Stimulated activated CD4-positive, alpha-beta T cell treated with anti-CD3 and anti-CD28 coated beads, Interleukin-1b, Interleukin-23, amount 100 ng/mL, for 1 hour (primary cell): ENCODE measurements at places on chromosomes 5 and 9.

GRCh38 chr5:93978222-93978621 lies 236.8 kb upstream of the POU5F2 start:
- no peak for DNase-seq

DNA sequence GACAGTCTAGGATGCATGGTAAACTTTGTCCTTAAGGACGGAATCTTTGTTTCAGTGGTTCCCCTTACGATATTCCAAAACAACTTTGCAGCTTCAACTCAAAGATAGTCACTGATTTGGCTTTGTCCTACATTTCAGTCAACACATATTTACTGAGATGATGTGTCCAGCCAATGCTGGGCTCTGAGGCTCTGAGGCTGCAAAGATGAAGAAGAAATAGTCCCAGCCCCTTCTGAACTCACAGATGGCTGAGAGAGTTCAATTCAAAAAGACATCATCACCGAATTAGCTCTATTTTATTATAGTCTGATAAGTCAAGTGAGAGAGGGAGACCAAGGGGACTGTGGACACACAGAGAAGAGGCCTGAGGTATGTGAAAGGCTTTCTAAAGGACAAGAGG lies 544.0 kb downstream of the ACTL7B start:
- no peak for DNase-seq

DNA sequence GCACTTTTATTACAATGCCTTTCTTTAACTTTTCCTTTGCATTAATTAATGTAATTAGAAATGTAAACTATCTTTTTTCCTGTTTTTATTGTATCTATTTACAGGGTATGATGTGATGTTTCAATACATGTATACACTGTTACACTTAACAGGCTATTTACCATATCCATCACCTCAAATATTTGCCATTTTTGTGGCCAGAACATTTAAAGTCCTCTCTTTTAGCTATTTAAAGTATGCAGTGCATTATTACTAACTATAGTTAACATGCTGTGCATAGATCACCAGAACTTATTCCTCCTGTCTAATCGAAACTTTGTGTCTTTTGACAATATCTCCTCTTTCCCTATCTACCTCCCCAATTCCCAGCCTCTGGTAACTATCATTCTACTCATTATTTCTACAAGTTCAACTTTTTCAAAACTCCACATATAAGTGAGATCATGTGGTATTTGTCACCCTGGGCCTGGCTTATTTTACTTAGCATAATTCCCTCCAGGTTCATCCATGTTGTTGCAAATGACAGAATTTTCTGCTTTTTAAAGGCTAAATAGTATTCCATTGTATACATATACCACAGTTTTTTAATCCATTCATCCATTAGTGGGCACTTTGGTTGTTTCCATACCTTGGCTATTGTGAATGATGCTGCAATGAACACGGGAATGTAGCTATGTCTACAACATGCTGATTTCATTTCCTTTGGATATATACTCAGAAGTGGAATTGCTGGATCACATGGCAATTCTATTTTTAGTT lies 32.8 kb downstream of the OR2K2 start:
- no peak for DNase-seq

DNA sequence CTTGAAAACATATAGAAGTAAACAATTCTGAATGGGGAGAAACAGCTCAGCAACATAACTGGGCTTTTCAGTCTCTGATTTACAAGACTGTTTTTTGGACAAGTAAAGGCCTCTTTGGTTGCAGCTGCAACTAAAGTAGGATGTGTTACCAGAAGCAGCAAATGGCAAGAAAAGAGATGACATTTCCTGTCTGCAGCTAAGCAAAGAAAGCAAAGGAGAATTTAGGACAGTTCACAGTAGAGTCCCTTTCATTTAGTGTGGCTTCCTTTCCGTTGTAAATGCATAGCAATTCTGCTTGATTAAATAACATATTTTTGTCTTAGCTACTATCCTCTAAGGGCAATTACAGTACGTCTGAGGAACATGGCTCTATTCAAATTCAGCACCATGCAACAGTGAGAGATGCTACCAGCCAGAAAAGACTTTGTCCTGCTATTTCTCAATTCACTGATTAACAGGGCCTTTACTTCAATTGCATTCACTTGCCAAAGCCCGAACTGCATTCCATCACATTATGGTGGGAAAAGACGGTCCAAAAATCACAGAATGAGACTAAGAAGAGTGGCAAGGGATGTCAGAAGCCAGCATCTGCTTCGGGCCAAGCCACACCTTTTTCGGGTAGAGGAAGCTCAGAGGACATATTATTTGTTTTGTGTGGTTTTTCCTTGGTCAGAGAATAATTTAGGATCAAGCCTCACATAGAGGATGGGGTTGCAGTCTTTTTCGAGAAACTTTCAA lies 107.7 kb downstream of the SEMA6A start:
- no peak for DNase-seq

DNA sequence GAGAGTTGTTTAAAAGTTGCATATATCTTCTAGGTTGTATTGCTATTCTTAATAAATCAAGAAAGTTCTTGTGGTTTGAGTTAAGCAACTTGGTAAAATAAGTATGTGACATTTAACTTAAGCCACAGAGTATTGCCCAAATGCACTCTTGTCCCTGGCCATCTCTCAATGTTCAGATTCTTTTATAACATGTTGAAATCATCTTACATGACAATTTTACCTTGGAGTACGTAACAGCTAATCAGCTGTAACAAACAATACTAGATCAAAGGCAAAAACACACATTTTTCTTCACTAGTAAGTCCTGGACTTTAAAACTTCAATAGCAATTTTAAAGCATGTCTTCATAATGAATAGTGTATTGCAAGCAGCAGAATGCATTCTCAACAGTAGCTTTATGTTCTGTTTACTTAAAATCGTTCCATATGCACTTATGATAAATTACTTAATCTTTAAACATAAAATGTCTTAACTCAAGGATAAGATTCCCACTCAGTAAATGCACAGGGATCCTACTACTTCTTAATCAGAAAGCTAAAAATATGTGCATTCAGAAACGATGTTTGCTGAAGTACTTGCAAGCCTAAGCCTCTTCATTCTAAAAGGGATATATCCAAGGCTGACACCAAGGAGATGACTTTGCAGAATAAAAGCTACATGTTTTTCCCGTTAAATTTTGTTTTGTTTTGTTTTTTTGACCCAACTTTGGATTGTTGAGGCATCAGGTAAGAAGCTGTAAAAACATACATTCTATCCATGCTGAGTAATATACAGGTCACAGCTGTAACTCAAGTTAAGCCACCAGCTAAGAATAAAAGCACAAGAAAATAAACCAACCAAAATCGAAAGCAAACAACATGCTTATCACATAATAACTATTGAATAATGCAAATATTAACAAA lies 86.1 kb upstream of the NFIB start:
- no peak for DNase-seq
